GM20000 (cell line): ENCODE measurements at places on chromosomes 3 and 15.

GRCh38 chr3:197031315-197032285 is 2.0 kb upstream of the MELTF start:
- peak; percentile 19 for DNase-seq

DNA sequence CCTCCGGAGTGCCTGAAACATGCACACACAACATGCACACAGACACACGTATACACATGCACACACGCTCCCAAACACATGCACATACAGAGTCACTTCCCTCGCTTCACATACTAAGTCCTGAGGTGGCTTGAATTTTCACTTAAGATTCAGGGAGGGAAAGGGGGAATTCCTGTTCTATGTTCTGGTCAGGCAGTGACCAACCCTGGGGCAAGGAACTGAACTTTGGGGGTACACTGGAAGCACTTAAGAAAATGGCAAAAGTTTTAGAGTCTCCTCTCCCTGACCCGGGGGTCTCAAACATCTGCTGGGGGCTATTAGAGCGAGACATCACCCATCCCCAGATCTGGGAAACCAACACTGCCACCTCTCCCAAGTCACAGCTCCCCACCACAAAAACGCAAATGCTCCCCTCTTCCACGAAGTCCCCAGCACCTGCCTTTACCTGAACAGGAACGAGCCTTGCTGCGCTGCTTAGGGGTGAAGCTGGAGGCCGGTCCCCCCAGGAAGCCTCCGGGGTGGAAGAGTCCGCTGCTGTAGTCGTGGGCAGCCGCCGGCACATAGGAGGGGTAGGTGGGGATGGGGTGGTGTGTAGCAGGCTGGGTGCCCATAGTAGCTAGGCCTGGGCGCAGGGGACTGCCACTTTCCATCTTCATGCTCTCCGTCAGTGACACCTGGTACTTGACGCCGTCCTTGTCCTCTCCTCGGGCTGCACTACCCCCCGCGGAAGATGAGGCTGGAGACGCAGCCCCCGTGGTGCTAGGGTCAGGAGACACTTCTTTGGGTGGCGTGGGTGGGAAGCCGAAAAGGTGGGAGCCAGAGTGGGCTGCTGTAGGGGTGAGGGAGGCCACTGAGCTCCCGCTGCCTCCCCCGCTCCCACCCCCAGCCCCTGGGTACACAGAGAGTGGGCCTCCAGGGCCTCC is 7.5 kb downstream of the GATA2 start:
- no peak for DNase-seq

DNA sequence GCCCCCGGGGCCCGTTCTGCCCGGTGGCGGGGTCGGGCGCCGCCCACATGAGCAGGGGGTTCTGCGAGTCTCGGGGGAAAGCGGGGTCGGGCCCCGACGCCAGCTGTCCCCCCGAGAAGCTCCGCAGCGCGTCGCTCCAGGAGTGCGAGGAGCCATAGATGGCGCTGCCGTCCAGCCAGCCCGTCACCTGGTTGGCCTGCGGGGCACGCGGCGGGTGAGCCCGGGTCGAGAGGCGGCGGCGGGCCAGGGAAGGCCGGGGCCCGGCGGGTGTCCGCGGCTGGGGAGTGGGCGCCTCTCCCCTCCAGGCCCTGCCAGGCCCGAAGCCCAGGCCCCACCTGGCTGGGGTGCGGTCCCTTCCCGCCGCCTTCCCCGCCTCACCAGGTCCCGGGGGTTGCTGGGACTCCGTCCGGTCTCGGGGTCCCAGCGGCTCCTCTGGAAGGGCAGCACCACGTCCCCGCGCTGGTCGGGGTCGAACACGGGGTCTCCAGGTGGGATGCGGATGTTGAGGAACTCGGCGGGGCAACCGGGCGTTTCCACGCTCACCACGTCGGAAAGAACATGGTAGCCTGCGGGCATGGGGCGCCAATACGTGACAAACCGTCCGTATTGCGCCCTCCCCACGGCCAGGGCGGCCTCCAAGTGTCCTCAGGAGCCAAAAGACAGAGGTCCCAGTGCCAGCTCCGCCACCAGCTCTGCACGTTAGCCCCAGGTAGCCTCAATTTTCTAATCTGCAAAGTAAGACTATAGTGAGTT is 2.4 kb downstream of the DUOX2 start:
- DNase-seq, result no peak

- DNase-seq, result no peak
Measured at GRCh38 chr3:169028716-169029115, 634.8 kb downstream of the MECOM start.

GRCh38 chr3:32435911-32436815 is 44.5 kb downstream of the CMTM7 start:
- no peak for DNase-seq

DNA sequence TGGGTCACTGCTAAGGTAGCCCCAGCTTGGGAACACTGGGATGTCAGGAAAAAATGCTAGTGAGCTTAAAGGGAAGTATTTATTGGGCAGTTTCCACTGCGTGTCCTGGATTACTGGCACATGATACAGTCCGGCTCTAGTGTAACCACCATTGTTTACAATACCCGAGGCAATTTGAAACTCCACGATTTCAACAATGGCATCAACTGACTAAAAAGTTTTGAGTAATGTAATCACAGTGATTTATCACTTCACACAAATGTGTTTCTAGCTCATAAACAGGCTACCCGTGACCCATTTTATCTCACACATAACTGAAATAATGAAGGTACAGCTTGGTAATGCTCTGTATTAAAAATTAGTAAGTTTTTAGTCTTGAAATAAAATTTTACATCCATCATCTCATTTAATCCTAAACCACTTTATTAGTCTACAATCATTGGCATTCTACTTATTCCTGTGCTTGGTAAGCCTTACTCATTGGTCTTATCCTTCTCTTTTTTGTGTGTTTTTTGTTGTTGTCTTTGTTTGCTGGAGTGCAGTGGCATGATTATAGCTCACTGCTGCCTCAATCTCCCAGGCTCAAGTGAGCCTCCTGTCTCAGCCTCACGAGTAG is 7.6 kb downstream of the ZMAT3 start:
- DNase-seq, result no peak

- no peak for DNase-seq
Measured at GRCh38 chr3:177465257-177465642, 268.0 kb upstream of the TBL1XR1 start.
